ENCODE measurements at places on chromosomes 4 and X.
A peak's percentile ranks its signal among the peaks of the same experiment; 100 is the strongest.

- DNase-seq, result no peak
These were observed 214.5 kb downstream of the NAF1 start for GRCh38 chr4:162952232-162952631.

DNA sequence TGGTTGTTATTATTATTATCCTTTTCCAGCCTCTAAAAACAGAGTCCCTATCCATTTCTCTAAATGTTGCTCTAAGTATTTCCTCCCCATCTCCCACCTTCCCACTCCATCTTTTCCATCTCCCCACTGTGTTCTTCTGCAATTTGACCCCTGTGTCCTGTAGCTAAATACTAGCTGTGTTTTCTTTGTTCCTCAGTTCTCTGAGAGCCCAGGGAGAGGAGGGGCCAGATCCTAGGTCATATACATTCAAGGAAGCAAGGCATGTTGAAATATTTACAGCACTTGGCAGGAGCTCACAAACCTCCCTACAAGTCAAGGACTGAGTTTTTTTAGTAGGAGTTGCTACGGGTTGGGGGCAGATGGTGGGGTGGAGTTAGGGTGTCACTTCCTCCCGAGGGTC, 10.5 kb downstream of the SLC16A2 start:
- no peak for DNase-seq

DNA sequence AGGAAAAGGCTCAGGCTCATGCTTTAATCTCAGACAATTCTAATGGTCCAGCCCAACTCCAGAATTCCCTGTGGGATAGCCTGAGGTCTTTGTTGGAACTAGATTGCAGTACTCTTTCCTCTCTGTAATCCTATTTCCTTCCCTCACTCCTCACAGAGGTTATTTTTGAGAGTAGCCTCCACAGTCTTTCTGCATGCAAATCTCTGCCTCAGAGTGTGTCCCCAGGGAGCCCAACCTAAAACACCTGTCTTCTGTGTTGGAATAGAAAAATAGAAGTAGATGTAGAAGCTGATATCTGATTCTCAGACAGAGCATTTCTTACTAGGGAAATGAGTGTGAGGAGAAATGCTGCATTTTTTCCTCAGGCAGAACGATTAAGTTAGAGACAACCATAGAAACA, 915.5 kb upstream of the EPHA5 start:
- no peak for DNase-seq

DNA sequence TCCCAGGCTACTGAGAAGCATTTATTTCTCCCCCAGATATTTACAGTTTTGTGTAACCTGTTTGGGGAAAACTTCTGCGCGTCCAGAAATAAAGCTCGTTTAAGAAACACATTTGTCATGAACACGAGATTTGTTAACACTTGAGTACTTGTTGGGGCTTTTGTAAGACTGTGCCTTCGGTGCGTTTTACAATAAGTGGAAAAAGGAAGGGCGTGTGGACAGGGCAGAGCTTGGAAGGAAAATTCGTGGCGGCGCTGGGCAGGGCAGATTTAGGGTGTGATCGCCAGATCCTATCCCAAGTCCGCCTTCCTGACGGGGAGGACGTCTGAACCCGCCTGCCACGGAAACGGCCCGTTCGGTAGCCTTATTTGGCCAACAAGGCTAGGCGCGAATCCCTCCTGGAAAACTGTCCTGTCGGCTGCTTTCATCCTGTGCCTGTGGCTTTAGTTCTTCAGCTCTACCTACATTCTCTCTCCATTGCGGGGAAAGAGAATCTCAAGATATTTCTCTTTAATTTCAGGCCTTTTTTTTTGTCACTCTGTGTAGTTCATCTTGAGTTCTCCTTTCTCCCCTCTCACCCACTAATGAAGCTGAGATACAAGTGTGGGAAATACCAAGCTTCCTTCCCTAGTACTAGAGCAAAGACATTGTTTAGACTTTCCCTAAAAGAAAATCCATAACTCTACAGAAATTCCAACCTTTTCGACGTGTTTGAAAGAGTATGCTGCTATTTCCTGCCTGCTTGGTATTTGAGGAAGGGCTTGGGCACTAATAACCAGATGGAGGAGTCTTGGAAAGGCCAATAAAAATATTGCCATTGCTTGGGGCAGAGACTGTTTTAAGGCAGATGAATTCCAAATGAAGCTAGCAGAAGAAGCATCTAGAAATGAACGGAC, 982 bp downstream of the PDLIM5 start:
- DNase-seq, result no peak

DNA sequence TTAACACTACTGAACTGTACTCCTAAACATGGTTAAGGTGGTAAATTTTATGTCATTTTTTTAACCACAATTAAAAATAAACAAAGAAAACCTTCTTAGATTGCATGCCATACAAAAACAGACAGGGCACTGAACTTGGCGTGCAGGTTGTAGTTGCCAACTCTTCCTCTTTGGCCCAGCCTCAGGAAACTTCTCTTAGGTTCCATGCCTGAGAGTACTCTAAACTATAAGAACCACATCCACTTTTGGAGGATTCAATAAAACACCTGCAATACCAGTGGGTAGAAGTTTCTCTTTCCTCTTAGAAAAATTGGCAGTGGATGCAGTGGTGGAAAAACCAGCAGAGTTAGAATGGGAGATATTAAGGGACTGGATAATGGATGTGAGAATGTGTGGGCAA, 103.4 kb downstream of the LUZP4 start:
- DNase-seq, result no peak

DNA sequence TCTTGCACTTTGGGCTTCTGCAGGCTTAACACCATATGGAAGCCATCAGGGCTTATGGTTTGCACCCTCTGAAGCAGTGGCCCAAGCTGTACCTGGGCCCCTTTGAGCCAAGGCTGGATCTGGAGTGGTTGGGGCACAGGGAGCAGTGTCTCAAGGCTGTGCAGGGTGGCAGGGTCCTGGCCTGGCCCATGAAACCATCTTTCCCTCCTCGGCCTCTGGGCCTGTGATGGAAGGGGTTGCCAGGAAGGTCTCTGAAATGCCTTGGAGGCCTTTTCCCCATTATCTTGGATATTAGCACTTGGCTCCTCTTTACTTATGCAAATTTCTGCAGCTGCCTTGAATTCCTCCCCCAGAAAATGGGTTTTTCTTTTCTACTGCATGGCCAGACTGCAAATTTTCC, 134.7 kb upstream of the USP9X start:
- DNase-seq, result no peak

GRCh38 chrX:136867096-136867491, 13.4 kb downstream of the RBMX start:
- DNase-seq, result no peak

DNA sequence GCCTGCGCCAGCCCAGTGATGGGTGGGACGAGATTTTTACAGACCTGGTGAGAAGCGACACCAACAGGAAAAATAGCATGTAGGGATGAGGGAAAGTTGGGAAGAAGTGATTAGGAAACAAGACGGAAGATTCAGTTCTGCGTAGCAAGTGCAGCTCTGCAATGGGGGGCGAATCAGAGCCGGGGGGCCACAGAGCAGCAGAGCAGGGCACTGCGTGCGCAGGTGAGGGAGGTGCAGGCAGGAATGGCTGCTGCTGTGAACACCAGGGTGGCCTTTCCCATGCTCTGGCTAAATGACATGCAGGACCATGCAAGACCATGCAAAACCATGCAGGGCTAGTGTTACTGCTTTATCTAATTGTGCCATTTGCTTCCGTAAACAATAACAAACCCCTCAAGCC, 442.7 kb upstream of the FRG1 start:
- DNase-seq, result no peak

GRCh38 chr4:109574443-109574850, 14.4 kb downstream of the MCUB start:
- peak; percentile 57 for DNase-seq
